Bronchial smooth muscle cell (primary cell): ENCODE measurements at places on chromosomes 1 and 21. TPM values are rescaled to one million over a fixed set of nuclear protein-coding genes. Genes with fewer than 3 reads are reported as not detected.

GSTM3 gene
- 153 and 159 TPM in 2 replicates for total RNA-seq

CD84 gene
- not detected in 2 replicates for total RNA-seq

RGS4 gene
- total RNA-seq, result 2.7 and 12.6 TPM in 2 replicates

TMEM61 gene
- total RNA-seq, result not detected in 2 replicates

GNAT2 gene
- 0.34 and 0.79 TPM in 2 replicates for total RNA-seq

MIER1 gene
- 28.1 and 38.2 TPM in 2 replicates for total RNA-seq

AKR7A2 gene
- total RNA-seq, result 88.7 and 112 TPM in 2 replicates

DCDC2B gene
- not detected in 2 replicates for total RNA-seq

SELE gene
- total RNA-seq, result not detected in 2 replicates

CADM3 gene
- total RNA-seq, result under 0.01 TPM in 1 of 2 replicates, not detected in the other

PLCH2 gene
- total RNA-seq, result 0.16 and 0.43 TPM in 2 replicates

CEP350 gene
- total RNA-seq, result 42.8 and 44.4 TPM in 2 replicates

SLC2A5 gene
- 1.6 and 2.0 TPM in 2 replicates for total RNA-seq

SIM2 gene
- not detected in 2 replicates for total RNA-seq
